ENCODE measurements at places on chromosomes 4 and X.

- no peak for DNase-seq
Measured at GRCh38 chrX:2224161-2224560, 276.6 kb downstream of the DHRSX start.

GRCh38 chr4:123553733-123554637, 157.4 kb downstream of the SPRY1 start:
- DNase-seq: no peak

DNA sequence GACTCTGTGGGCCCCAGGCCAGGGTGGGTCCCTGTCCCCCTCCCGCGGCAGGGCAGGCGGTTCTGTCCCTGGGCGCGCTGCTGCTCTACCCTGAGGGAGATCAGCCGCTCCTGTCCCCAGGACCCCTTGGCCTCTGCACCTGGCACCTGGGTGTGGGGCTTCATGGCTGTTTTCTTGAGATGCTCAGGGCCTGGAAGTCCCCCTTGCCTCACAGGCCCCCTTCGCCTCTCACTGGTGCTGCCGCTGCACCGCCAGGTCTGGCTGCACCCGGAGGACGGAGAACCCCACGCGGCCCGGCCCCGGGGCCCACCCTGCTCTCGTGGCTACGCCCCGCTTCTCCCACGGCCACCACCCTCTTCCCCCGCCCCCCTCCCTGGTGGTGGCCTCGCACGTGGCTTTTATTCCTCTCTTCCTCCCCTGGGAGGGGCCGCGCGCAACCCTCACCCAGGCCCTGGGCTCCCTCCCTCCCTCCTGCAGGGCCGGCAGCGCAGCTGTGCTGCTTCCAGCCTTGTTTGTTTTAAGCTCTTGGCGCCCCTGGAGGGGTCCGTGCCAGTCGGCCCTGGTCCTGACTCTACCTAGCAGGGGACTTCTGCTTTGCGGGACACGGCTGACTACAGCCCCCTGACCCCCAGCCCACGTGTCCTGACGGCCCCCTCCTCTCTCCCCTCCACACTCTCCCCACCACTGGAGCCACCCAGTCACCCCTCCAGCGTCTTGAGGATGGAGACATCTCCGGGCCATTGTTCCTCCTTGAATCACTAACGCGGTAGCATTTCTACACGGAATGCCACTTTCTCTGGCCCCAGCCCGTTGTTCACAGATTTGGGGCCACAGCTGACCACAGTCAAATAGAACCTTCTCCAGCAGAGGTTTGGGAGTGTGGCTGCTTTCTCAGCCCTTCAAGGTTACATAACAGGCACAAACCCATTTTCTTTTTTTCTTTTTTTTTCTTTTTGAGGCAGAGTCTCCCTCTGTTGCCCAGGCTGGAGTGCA, 20.6 kb upstream of the CLDN24 start:
- DNase-seq: no peak

GRCh38 chrX:93637591-93637990, 35.8 kb downstream of the NAP1L3 start:
- DNase-seq: no peak

DNA sequence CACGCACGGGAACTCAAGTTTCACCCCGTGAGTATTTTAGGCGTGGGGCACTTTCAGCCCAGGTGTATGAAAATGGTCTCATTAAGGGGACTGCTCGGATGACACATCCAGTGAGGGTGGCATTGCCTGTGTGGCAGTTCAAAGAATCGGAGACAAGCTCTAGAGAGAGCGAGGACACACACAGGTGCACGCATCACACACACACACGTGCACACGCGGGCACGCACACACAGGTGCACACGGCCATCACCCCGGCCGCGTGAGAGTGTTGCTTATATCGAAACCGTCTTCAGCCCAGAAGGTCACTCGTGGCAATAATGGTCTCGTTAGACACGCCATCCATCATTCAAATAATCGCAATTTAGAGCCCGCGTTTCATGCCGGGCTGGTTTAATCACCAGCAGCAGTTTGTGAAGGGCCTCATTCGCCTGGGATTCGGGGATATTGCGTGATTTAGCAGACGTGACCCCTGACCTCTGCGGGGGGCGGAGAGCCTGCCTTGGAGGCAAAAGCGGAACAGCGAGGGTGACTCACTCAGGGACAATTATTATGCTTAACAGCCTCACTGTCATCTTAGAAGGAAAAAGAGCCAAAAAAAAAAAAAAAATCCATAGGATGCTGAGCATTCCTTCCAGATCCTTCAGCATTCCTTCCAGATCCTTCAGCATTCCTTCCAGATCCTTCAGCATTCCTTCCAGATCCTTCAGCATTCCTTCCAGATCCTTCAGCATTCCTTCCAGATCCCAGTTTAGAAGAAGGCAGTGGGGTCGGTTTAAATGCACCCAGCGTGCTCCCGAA, 89.4 kb upstream of the PPP2R3B start:
- DNase-seq: no peak

GRCh38 chr4:83644677-83645659, 109.1 kb downstream of the GPAT3 start:
- DNase-seq: peak; percentile 43

- DNase-seq: no peak
Measured at GRCh38 chrX:23435575-23435974, 100.9 kb downstream of the PTCHD1 start.

- DNase-seq: no peak
Measured at GRCh38 chr4:155582971-155583437, 83.6 kb upstream of the GUCY1A1 start.

GRCh38 chr4:16205298-16206164, 20.7 kb downstream of the TAPT1 start:
- no peak for DNase-seq

GRCh38 chr4:93319041-93319440, 509.5 kb upstream of the ATOH1 start:
- DNase-seq: no peak

DNA sequence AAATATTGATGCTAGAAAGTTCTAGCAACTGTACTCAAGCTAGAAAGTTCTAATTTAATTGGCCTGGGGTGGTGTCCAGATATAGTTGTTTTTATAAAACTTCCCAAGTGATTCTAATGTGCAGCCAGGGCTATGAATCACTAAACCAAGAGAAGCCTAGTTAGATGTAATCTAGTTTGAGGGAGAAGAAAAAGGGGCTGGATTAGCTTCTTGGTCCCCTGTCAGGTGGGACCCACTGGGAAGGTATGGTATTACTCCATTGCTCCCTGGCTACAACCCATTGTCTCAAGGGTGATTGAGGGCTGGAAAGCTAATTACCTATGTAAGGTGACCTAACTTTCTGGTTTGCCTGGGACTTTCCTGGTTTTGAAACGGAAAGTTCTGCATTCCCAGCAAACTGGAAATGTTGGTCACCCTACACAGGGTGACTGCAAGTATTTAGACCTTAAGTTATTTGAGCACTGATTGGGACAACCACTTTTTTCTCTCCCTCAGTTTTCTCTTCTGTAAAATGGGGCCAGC, 23.9 kb upstream of the MSN start:
- no peak for DNase-seq

GRCh38 chr4:144906181-144906925, 191.6 kb downstream of the ANAPC10 start:
- no peak for DNase-seq

- no peak for DNase-seq
Measured at GRCh38 chr4:38177035-38177546, 216.9 kb downstream of the PTTG2 start.

DNA sequence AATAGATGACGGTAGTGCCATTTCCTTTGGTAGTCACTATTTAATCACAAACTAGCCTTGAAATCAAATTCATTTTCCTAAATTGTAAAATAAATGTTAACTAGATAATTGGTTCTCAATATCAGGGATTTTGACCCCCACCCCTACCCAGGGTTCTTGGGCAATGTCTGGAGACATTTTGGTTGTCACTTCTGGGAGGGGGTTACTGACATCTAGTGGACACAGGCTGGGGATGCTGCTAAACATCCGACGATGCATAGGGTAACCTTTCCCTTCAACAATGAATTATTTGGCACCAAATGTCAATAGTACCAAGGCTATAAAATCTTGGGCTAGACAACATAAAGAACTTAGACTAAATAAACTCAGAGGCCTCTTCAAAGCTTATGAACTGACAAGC, 285.8 kb upstream of the TRPC5 start:
- DNase-seq: no peak

DNA sequence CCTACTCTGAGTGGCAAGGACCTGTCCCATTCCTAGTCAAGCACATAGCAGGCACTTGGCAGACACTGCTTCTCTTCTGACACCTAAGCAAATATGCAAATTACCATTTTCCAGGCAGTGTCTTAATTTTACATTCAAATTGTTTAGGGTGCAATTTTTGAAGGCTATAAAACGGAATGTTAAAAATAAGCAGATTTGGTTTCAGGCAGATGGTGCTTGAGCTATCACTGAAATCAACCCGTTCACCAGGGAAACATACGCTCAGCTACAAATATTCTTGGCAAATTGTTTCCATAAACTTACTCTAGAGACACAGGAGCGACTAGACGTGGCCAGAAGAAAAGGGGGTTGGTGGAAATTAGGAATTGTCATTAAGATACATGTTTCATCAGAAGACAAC, 45.7 kb downstream of the BEND2 start:
- DNase-seq: no peak

DNA sequence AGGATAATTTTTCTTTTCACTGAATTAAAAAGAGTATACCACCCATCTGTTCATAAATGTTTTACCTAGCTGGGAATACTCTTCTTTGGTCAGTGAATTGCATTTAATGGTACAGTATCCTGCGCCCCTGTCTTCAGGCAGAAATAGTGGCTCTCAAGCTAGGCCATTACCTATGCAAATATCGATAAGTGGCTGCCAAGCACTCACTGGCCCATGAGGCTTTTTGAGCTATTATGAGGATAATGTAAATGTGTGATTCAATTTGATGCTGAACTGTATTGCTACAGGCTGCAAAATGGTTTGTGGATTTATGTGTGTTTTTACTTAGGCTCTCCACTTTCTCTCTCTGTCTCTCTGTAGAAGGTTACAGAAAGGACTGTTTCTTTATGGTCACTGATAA, 30.1 kb upstream of the MTMR1 start:
- no peak for DNase-seq

GRCh38 chrX:153601511-153602110, 2.7 kb upstream of the CCNQ start:
- DNase-seq: no peak

- DNase-seq: no peak
Measured at GRCh38 chr4:16066586-16067128, 17.2 kb downstream of the PROM1 start.

DNA sequence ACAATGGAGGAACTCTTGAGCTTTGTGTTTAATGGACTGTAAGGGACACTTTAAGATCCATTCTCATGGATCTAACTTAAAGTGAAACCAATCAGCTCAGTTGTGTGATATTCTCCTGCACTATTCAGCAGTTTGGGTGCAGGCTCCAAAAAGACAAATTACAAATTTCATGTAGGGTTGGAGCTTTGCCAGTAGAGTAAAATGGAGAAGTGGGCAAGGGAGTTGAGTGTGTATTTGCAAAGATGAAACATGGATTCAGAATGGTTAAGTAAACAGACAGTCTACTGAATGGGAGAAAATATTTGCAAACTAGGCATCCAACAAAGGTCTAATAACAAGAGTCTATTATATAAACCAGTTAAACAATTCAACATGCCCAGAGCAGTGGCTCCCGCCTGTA, 21.2 kb upstream of the MID2 start:
- DNase-seq: no peak

GRCh38 chrX:56029188-56029587, 203.0 kb upstream of the KLF8 start:
- no peak for DNase-seq

- DNase-seq: no peak
Measured at GRCh38 chrX:105973387-105973739, 65.2 kb downstream of the SERPINA7 start.

- DNase-seq: no peak
Measured at GRCh38 chr4:77631276-77631675, 25.7 kb downstream of the CXCL13 start.

- DNase-seq: no peak
Measured at GRCh38 chr4:20194123-20195013, 57.3 kb upstream of the SLIT2 start.

DNA sequence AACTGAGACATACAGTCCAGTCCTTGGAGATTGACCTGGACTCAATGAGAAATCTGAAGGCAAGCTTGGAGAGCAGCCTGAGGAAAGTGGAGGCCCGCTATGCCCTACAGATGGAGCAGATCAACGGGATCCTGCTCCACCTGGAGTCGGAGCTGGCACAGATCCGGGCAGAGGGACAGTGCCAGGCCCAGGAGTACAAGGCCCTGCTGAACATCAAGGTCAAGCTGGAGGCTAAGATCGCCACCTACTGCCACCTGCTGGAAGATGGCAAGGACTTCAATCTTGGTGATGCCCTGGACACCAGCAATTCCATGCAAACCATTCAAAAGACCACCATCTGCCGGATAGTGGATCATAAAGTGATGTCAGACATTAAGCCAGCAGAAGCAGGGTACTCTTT, 20.4 kb upstream of the FRMPD3 start:
- no peak for DNase-seq

- no peak for DNase-seq
Measured at GRCh38 chr4:30535255-30535654, 184.9 kb upstream of the PCDH7 start.

- DNase-seq: no peak
Measured at GRCh38 chr4:73718375-73719373, 21.7 kb upstream of the CXCL8 start.

DNA sequence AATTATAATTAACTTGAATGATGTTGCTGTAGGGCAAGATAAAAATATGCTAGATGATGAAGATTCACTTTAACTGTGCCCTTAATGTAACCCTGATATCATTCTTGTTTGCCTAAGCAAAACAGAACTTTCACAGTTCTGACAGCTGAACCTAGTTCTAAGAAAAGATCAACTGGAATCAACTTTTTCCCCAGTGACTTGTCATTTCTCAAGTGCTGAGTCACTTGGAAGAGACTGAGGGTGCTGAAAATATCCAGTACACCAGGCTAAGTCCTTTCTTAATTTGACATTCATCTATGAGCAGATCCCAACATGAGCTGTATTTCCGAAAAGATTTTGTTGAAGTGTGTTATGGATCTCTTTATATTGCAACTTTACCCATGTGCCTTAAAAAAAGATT, 140.4 kb downstream of the MID1IP1 start:
- DNase-seq: no peak

DNA sequence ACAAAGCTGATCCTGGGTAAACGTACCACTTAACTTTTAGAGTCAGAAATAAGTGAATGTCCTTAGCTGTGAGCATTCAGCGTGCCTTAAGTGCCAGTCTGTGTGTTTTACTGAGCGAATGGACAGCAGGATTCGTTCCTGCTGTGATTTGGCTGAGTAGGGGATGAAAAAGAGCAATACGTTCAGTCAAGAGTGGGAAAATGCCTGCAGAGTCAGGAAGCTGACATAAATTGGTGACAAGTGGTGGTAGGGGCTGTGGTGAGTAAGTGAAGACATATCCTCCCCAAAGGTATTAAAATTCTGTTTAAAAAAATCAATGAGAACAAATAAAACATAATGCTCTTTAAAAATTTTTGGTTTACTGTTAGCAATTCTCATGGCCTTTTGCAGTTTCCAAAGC, 56.6 kb upstream of the TNIP3 start:
- DNase-seq: no peak

Measured in forelimb muscle (tissue), 1 donor.